SJCRH30 (cell line): ENCODE measurements at places on chromosomes 3 and 15.

GRCh38 chr3:168427156-168427555 lies 331.4 kb upstream of the GOLIM4 start:
- no peak for DNase-seq

DNA sequence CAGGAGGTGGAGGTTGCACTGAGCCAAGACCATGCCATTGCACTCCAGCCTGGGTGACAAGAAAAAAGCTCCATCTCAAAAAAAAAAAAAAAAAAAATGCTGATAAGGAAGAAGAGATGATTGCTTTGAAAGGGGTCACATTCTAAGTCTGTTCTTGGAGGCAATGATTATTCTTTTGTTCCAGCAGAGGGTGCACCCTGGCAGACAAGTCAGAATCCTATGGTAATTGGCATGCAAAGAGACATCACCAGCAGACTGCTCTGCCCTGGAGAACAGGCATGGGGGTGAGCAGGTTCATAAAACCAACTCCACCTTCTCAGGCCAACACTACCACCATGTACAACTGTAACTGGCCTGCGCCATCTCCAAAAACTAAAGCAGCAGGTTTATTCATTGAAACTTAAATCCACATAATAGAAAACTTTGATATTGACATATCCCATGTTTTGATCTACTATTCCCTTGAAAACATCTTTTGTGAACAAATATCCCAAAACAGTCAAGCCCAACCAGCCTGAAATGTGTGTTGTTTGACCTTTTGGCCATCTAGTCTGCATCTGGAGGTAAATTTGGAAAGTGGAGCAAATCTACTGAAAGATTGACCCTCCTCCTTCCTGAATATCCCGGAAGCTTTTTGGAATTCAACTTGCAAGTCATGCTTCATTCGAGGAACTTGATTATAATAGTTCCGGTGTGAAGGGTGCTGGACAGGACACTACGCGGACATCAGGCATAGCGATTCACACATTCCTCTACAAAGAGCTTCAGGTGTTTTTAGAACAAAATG lies 100.3 kb downstream of the MECOM start:
- no peak for DNase-seq

DNA sequence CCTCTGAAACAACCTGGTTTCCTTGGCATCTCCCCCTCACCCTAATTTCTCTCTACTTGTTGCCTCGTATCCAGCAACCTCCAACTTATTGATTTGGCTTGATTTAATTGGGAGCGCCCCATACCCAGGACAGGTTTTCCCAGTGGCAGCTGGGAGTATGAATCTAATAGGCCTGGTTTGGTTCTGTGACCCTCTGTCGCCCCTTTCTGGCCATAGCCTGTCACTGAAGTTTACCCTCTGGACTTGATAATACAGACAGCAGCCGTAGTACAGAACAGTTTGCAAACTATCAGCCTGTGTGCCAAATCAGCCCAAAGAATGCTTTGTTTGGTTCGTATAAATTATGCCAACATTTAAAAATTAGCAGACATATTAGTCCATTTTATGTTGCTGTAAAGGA lies 525.1 kb upstream of the GOLIM4 start:
- DNase-seq = peak; percentile 60

DNA sequence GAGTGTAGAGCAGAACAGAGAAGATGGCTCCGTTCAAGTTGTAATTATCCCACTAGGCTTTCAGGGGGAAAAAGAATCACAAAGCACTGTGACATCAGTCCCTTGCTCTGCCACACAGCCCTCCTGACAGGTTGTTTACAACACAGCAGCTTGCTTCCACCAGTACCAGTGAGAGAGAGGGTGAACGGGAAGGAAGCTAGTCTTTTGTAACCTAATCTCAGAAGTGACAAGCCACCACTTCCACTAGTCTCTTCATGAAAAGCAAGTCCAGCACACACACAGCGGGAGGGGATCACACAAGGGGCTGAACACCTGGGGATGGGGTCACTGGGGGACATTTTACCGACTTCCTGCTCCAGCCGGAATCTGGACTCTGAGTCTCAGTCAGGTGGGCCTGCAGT lies 86.3 kb downstream of the FAM81A start:
- DNase-seq = no peak

DNA sequence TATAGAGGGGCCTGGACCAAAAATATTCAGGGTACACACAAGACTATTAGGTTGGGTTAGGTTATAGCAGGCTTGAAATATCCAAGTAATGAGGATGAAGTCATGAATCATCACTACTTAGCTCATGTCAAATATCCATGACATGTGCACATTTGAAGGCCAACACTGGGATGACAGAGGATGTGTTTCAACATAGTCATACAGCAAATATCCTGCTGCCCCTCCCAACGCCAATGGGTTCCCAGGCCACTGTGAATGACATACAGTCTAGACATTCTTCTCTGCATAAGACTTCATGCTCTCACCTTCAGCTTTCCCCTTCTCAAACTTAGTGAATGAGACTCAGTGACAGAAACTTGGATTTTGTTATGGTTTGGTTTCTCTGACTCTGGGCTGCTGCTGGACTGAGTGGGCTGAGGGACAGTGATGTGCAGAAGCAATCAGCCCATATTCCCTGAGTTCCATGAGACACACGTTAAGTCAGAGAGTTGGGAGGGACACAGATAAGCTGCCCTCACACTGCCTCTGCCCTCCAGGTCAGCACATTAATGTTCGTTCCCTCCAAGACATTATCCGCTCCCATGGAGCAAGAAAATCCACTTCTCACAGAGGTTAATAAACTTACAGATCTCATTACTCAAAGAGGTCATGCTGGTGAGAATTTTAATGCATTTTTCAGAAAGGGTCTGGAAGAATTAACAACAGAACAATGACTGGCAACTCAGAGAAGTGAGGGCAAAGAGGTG lies 15.4 kb downstream of the HOMER2 start:
- no peak for DNase-seq

DNA sequence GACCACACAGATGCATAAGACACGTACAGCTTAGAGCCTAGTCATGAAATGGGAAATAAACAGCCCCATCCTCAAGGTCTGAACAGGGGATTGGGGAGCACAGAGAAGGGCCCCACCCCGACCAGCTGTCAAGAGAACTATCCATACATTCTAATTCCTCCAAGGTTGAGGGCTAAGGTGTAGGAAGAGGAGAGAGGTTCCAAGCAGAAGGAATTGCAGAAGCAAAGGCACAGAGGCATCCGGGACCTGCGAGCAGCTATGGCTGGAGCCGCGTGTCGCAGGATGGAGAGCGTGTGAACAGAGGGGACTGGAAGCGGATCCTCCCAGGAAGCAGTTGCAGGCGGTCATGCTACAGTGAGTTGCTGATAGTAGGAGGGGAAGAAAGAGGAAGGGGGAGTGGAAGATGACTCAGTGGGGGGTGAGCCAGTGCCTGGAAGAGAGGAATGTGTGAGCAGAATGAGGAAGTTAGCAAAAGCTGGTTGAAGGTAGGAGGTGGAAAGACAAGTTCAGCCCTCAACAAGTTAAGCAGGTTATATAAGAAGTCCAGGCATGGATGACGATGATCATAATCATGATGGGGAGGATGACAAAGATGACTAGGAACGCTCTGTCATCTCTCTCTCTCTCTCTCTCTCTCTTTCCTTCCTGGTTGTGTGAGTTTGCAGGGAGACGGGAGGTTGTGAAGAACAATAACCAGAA lies 89.7 kb downstream of the LIPC start:
- DNase-seq = peak; percentile 93

GRCh38 chr3:186181901-186182300 lies 73.0 kb upstream of the ETV5 start:
- DNase-seq = no peak

- no peak for DNase-seq
Measured at GRCh38 chr3:157029365-157029790, 130.6 kb downstream of the CCNL1 start.

- DNase-seq = no peak
Measured at GRCh38 chr3:81500039-81500438, 261.4 kb downstream of the GBE1 start.

DNA sequence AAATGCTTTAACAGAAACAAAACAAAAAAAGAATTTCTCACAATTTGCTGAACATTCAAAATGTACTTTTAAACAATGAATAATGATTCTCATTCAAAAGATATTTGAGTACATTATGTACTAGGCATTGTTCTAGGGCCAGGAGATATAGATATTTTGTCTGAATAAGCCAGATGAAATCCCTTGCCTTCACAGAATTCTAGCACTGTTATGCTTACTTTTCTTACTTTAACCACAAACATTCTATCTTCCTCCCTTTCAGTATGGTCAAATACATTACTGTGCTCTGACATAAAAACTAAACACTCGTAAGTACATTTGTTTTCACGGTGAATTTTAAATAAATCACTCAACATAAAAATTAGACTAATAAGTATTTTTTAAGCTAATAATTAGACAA lies 116.7 kb downstream of the ADAM10 start:
- DNase-seq = no peak

DNA sequence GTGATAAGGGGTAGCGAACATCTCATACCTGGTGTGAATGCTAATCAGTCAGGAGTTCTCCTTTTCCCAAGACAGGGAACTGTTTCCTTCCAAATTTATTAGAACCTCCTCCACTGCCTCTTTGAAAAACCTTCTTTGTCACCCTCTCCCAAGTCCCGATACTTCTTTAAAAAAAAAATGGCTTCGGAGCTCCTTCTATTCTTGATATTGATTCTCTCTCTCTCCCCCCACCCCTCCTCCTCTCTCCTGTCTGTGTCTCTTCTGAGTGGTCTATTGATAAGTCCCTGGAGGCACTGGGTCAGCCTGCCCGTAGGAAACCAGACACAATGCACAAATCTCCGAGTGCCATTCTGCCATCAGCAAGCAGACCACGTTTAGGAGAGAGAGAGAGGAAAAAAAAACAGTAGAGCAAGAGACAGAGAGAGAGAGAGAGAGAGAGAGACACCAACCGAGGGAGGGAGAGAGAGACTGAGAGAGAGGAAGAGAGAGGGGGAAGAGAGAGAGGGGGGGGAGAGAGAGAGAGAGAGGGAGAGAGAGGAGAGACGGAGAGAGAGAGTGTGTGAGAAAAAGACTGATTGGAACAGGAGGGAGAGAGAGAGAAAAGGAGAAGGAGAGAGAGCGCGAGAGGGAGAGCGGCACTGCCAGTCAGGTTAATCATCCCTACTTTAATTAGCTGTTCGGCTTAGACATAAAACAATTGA lies 160.9 kb downstream of the TIGIT start:
- DNase-seq = peak; percentile 57
